ENCODE measurements at places on chromosomes 13 and 19. TPM values are rescaled to one million over a fixed set of nuclear protein-coding genes. Genes with fewer than 3 reads are reported as not detected.

DNA sequence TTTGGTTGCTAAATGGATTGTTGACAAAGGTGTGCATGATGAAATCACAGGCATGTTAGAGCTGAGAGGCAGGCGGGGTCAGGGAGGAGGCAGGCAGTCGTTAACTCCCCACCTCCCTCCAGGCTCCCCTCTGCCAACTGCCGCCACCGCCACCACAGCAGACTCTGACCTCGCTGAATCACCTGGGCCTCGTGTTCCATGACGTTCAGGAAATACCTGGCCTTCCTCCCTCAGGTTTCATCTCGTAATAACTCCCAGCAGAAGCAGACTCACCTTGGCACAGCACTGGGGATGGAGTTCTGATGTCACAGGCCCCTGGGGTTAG lies 198.5 kb downstream of the KATNAL1 start:
- peak; percentile 94 for DNase-seq

DNA sequence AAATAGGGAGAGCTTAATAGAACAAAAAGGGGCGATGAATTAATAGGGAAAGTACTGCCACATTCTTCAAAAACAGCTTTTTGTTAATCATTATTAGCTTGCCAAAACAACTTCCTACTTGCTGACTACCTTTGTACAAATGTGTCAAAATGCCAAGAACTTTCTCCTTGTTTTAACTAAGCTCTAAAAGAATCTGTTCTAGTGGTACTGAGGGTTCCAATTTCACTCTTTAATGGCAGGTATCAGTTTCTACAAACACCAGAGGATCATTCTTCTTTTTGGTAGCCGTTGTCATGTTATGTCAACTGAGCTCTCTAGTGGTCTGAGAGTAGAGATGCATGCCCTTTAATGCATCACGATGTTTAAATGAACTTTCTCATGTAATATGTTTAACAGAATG lies 29.4 kb upstream of the FBXL3 start:
- DNase-seq, result no peak

DNA sequence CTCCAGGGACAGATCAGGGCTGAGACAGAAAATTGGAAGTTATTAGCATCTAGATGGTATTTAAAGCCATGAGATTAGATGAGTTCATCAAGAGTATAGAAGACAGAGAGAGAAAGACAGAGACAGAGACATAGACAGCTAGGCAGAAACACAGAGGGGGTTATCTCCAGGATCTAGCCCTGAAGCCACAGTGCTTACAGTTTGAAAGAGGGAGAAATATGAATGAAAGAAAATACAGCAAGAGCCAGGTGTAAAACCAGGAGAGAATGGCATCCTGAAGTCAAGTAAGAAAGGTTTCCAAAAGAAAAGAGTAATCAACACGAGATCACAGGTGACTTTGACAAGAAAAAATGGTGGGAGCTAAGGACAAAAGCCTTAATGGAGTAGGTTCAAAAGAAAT lies 111.2 kb downstream of the TBC1D4 start:
- DNase-seq, result no peak

DNA sequence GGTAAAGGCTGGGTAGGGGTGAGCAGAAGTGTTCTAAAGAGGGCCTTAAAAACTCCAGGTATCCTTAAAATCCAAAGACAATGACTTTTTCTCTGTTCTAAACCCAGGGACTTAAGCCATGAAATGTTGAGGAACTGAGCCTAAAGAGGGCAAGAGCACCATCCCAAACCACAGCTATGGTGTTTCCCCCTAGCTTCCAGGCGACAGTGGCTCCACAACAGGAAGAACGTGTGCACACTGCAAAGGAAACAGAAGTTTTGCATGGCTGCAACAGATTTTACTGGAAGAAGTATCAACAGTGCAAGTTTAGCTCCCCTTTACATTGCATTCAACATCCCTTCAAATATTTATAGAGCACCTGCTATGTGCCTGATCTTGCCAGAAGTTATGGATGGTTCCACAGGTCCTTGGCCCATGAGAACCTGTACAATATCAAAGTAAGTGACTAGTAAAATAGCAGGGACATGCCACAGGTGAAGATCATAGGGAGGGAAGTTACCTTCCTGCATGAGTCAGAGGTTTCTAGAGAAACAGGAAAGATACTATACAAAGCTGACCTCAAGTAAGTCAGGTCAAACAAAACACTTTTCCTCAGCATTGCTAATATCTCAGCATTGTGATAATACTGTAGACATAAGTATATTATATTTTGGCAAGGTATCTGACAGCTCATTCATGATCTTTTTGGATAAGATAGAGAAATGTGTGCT lies 8.4 kb upstream of the KCTD12 start:
- no peak for DNase-seq

DNA sequence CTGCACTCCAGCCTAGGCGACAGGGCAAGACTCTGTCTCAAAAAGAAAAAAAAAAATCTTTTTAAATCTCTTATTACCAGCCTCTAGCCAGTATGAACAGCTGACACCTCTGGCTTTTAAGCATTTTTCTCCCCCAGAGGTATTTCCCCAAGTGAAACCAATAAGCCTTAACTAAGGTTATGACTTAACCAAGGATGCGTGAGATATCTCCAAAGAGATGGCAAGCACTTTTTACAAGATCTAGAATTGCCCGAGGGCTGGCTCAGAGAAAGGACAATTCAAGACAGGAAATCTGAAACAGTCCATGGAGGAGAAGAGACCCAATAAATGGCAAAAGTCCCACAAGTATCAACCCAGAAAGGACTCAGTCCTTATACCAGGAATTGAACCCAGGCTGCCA lies 362.1 kb downstream of the FOXO1 start:
- DNase-seq, result no peak

GRCh38 chr13:106835477-106835876 lies 267.5 kb upstream of the ARGLU1 start:
- peak; percentile 37 for DNase-seq

DNA sequence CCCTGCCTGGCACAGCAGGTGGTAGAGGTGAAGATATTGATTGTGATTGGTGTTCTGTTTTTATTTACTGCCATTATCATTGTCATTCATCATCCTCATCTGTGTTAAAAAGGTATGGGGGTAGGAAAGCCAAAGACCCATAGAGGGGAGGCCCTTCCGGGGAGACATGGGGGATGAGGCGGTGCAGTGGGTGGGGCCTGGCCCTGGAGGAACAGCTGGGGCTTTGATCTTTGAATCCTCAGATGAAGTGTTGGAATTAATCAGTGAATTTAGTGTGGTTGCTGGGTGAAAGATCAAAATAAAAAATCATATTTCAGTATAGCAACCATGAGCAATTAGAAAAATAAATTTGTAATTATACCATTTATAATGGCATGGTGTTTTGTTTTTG lies 7.4 kb downstream of the PTH2 start:
- DNase-seq, result no peak

GRCh38 chr19:19568802-19569756 lies 31.0 kb downstream of the CILP2 start:
- no peak for DNase-seq

- DNase-seq, result no peak
Observed at GRCh38 chr13:108669381-108669780, 40.0 kb downstream of the MYO16 start.

GRCh38 chr13:96248996-96249395 lies 159.1 kb downstream of the HS6ST3 start:
- no peak for DNase-seq

- peak; percentile 95 for DNase-seq
Observed at GRCh38 chr19:5536337-5536894, 31.3 kb downstream of the TINCR start.

- no peak for DNase-seq
Observed at GRCh38 chr19:38606131-38606530, 11.6 kb downstream of the MAP4K1 start.

- no peak for DNase-seq
Observed at GRCh38 chr13:22662771-22663170, 518.0 kb upstream of the SGCG start.

DNA sequence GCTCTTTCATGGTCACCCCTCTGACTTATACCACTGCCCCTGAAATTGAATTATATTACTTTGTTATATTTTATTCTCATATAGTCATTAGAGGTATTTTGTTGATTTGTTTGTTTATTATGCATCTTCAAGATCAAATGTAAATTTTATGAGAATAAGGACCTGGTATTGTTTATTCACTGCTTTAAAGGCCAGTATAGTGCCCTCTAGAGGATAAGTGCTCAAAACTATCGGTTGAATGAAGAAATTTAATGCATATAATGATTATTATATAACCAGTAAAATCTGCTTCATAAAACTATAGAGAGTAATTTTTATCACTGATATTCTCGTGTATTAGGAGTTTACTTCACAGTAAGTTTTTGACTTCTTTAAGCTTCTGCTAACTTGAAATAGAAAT lies 1401.9 kb downstream of the SLITRK1 start:
- no peak for DNase-seq

- DNase-seq, result peak; percentile 92
Observed at GRCh38 chr19:6730153-6730804, 7.1 kb downstream of the GPR108 start.

- DNase-seq, result no peak
Observed at GRCh38 chr13:111121506-111121905, 6.4 kb downstream of the ARHGEF7 start.

- no peak for DNase-seq
Observed at GRCh38 chr13:88979465-88980175, 1308.4 kb downstream of the SLITRK5 start.

DNA sequence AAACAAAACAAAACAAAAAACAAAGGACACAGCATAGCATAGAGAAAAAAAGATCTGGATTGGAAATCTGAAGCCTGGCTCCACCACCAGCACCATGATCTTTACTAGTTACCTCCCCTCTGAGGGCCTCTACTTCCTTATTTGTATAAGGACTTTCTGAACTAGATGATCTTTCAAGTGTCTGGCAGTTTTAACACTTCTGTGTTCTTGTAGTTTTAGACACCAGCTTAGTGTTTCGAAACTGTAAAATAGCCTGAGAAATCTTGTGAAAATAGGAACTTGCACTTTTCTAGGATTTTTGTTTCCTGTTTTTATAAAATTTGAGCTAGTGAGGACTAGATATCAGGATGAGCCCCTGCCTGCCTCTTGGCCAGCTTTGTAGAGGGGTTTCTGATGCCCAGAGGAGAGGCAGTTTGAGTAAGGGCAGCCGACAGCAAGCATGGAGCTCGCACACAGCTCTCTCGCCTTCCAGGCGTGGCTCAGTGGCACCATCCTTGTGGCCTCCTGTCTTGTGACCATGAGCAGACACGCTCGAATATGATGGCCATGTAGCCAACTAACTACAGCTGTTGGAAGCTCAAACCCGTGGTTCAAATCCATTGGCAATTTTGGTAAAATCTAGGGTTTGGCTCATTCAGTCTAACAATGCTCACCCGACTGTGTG lies 319.0 kb downstream of the KCNRG start:
- DNase-seq, result peak; percentile 35

DNA sequence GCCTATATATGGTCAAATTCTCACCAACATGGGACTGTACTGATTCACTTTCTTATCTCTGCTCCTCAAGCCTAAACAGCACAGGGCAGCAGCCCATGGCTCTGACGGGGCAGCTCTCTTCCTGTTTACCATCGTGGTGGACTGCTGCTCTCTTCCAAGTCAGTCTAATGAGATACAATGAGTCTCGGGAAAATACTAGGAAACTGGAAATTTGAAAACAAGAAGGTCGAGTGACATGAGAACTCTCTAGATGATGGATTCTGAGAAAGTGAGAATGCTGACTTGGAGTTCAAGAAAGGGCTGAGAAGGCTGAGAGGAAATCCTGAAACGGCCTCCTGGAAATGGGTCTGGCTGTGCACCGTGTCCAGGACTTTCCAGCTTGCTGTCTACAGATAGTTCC lies 122.8 kb upstream of the ARGLU1 start:
- DNase-seq, result no peak

DNA sequence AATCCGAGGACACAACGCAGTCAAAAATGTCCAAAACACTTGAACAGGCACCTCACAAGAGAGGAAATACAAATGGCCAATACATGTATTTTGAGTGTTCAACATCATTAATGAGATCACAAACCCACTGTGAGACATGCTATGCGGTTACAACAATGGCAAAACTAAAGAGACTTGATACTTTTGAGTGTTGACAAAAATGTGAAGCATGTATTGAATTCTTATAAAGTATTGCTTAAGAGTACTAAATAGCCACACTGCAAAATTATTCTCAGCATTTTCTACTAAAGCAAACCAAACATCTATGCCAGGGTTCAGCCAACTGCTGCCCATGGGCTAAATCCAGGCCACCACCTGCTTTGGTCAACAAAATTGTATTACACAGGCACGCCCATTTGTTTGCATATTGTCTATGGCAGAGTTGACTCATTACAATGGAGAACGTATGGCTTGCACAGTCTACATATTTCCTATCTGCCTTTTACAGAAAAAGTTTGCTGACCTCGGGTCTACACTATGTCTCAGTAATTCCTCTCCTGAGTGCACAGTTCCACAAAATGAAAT lies 135.3 kb downstream of the B3GLCT start:
- DNase-seq, result no peak

GRCh38 chr19:12202250-12202649 lies 39.4 kb downstream of the ZNF136 start:
- peak; percentile 66 for DNase-seq

- DNase-seq, result peak; percentile 42
Observed at GRCh38 chr19:50607874-50608785, 31.6 kb downstream of the SYT3 start.

GRCh38 chr19:41990615-41991014 lies 3.4 kb downstream of the ATP1A3 start:
- DNase-seq, result no peak

GRCh38 chr19:50790396-50790795 lies at the start of gene ACP4:
TSS of gene ACP4 (plus strand) at chr19:50790415. CDS start at chr19:50790415, 0 bp downstream.
- DNase-seq, result no peak

DNA sequence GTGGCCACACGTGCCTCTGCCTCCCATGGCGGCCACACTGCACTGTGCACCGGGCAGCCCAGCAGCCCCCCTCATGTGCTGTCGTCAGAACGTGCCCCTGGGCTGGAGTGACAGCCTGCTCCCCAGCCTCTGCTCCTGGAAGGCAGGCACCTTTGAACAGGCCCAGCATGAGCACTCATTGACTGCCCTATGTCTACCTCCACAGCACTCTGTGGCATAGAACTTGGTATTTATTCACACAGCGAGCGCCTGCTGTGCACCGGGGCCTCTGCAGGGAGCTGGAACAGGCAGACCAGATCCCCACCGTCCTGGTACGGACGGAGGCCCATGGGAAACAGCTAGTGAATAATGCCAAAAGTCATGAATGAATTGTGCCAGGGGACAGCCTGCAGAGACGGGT lies 53.7 kb downstream of the DPF1 start:
- DNase-seq, result no peak

DNA sequence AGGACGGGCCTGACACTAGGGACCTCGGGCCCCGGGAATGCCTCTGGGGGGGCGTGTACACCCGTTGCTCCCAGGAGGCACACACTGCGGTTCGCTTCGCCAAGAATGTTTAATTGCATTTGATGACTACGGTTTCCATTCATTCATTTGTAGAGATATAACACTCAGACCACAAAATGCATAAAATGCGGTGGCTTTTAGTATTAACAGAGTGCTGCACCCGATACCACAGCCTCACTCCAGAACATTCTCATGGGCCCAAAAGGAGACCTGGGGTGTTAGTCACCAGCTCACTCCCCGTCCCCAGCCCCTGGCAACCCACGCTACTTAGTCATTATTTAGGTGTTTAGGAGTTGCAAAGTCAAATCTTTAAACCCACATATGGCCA lies 21.8 kb downstream of the HCN2 start:
- DNase-seq, result no peak

ZNF578 gene
- total RNA-seq, result not detected

TEX29 gene
- total RNA-seq, result not detected

CLC gene
- total RNA-seq, result not detected

CEACAM4 gene
- total RNA-seq, result not detected

ZSCAN5C gene
- total RNA-seq, result not detected

OR10H4 gene
- total RNA-seq, result not detected

GPR4 gene
- 2.6 TPM for total RNA-seq

CPT1C gene
- total RNA-seq, result 1.8 TPM

ZNF333 gene
- total RNA-seq, result 25.9 TPM

CYP4F22 gene
- total RNA-seq, result not detected

CDK8 gene
- total RNA-seq, result 10.4 TPM

ZNF536 gene
- total RNA-seq, result 0.58 TPM
